ENCODE measurements at places on chromosomes 6 and 20. TPM values are rescaled to one million over a fixed set of nuclear protein-coding genes. Genes with fewer than 3 reads are reported as not detected.

Gene ZBTB12
- polyA plus RNA-seq = 4.8 TPM

Gene TNXB
- 248 TPM for polyA plus RNA-seq

Gene SMOC2
- 10.5 TPM for polyA plus RNA-seq

Gene RXRB
- polyA plus RNA-seq = 64.2 TPM

Gene MDFI
- 0.44 TPM for polyA plus RNA-seq

Gene KIAA0408
- polyA plus RNA-seq = 2.9 TPM

Gene LY86
- 6.7 TPM for polyA plus RNA-seq

Gene DPPA5
- polyA plus RNA-seq = not detected

Gene CRISP2
- polyA plus RNA-seq = not detected

Gene FAM209A
- 1.3 TPM for polyA plus RNA-seq

Gene NDRG3
- polyA plus RNA-seq = 40.8 TPM

Gene NKAIN4
- 0.64 TPM for polyA plus RNA-seq

Gene ADGB
- polyA plus RNA-seq = not detected

Gene PPP1R14C
- 0.46 TPM for polyA plus RNA-seq

Gene STMND1
- polyA plus RNA-seq = not detected

Gene QKI
- polyA plus RNA-seq = 24.8 TPM

Gene TCF15
- polyA plus RNA-seq = 2.7 TPM
